Ovary (tissue), 10 donors: ENCODE measurements at places on chromosomes 1 and 21. TPM values are rescaled to one million over a fixed set of nuclear protein-coding genes. Genes with fewer than 3 reads are reported as not detected.

DNA sequence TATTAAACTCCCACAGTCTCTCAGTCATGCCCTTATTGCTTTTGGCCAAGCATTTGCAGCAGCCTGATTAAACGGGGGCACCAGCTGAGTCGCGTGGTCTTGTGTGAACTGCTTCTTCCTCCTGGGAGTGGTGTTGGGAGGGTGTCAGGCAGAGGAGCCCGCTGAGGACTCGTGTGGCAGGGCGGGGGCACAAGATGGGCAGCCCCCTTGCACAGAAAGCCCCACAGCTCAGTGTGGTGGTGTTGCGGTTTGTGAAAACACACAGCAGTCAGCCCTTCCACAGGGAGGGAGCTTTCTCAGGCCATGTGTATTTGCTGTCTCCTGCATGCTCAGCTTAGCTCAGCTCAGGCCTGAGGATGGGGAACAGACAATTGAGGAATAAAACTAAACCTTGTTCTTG, 22.4 kb downstream of the PEX14 start:
- no peak overlapping the region for H3K4me3 ChIP-seq
- no peaks in the 10 kb centered on the region for H3K36me3 ChIP-seq
- no peak overlapping the region for H3K27ac ChIP-seq
- no peaks in the 10 kb centered on the region for H3K27me3 ChIP-seq
- H3K4me1 ChIP-seq: peaks cover 2% of the 10 kb centered on the region

- no peaks in the 10 kb centered on the region for H3K36me3 ChIP-seq
- no peaks in the 10 kb centered on the region for H3K4me1 ChIP-seq
- H3K27ac ChIP-seq: no peak overlapping the region
- no peak overlapping the region for H3K4me3 ChIP-seq
- H3K27me3 ChIP-seq: no peaks in the 10 kb centered on the region
- DNase-seq: no peak
These were observed 16.0 kb upstream of the CHAF1B start for GRCh38 chr21:36369064-36369685.

DNA sequence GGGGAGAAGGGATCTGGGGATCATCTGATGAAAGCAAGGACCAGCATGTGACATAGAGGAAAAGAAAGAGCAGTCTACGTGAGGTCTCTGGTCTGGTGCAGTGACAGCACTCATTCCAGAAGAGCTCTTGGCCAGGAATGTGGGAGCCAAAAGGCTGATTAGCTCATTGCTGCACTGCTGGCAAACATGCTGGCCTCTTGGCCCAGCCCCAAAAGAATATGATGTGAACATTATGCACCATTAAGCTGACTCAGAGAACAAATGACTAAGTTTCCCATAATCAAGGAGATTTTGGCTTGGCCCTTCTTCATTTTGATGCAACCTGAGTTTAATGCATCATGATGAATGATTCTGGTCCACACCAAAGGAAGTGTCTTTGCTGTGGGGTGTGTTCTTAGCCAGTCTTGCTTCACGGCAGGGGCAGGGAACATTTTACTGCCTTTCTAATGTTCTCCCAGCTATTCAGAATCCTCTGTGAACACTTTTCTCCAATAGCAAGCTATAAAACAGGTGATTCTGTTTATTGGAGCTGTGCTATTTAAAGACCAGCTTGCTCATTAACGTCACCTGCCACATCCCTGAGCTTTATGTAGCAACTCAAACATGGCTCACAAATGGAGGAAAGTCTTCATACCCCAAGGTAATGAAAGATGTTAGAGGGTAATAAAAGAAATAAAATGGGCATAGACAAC, 55.1 kb downstream of the PCBP3 start:
- H3K27ac ChIP-seq: no peak overlapping the region
- no peaks in the 10 kb centered on the region for H3K36me3 ChIP-seq
- no peak for DNase-seq
- no peaks in the 10 kb centered on the region for H3K27me3 ChIP-seq
- H3K4me1 ChIP-seq: no peaks in the 10 kb centered on the region

DNA sequence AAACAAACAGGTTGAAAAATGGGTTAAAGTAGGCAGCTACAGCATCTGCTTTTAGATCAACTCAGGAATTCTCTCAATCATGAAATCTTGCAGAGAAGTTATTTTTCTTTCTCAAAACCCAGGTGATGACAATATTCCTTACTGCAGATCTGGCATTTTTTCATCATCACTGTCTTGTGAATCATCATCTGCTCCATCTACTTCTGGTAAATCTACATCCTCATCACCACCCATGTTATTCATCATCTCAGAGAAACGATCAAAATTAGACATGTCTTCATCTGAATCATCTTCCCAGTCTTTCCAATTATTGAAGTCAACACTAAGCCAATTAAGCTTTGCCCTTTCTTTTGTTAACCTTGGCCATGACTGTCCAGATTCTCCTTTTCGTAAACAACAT, 21.8 kb downstream of the GBP2 start:
- H3K36me3 ChIP-seq: no peaks in the 10 kb centered on the region
- H3K4me3 ChIP-seq: no peak overlapping the region
- H3K4me1 ChIP-seq: no peaks in the 10 kb centered on the region

- no peak for DNase-seq
- H3K4me3 ChIP-seq: no peak overlapping the region
- H3K27ac ChIP-seq: no peak overlapping the region
- H3K27me3 ChIP-seq: no peaks in the 10 kb centered on the region
- no peaks in the 10 kb centered on the region for H3K36me3 ChIP-seq
These were observed 106.7 kb upstream of the KLHDC7A start for GRCh38 chr1:18373882-18374493.

- no peak overlapping the region for H3K27ac ChIP-seq
- H3K4me3 ChIP-seq: no peak overlapping the region
- no peak for DNase-seq
- no peaks in the 10 kb centered on the region for H3K27me3 ChIP-seq
- no peaks in the 10 kb centered on the region for H3K36me3 ChIP-seq
- no peaks in the 10 kb centered on the region for H3K4me1 ChIP-seq
These were observed 69.2 kb downstream of the KLHDC7A start for GRCh38 chr1:18549906-18550305.

Gene CRNN
- total RNA-seq: not detected

Gene LCE2B
- total RNA-seq: not detected

- H3K4me3 ChIP-seq: no peak overlapping the region
- H3K27ac ChIP-seq: no peak overlapping the region
- no peaks in the 10 kb centered on the region for H3K36me3 ChIP-seq
- H3K27me3 ChIP-seq: no peaks in the 10 kb centered on the region
- no peak for DNase-seq
- H3K4me1 ChIP-seq: no peaks in the 10 kb centered on the region
These were observed 25.0 kb downstream of the MTOR start for GRCh38 chr1:11237356-11237755.

DNA sequence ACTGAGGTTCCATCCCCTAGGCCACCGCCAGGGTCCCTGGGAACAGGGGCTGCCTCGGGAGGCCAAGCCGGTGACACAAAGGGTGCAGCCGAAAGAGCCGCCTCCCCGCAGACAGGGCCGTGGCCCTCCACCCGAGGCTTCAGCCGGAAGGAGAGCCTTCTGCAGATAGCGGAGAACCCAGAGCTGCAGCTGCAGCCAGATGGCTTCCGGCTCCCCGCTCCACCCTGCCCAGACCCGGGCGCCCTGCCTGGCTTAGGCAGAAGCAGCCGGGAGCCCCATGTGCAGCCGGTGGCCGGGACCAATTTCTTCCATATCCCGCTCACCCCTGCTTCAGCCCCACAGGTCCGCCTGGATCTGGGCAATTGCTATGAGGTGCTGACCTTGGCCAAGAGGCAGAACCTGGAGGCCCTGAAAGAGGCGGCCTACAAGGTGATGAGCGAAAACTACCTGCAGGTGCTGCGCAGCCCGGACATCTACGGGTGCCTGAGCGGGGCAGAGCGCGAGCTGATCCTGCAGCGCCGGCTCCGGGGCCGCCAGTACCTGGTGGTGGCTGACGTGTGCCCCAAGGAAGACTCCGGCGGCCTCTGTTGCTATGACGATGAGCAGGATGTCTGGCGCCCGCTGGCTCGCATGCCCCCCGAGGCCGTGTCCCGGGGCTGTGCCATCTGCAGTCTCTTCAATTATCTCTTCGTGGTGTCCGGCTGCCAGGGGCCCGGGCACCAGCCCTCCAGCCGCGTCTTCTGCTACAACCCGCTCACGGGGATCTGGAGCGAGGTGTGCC, 1.4 kb downstream of the KLHDC7A start:
- no peaks in the 10 kb centered on the region for H3K36me3 ChIP-seq
- no peak overlapping the region for H3K4me3 ChIP-seq
- no peak for DNase-seq
- no peaks in the 10 kb centered on the region for H3K4me1 ChIP-seq
- H3K27ac ChIP-seq: no peak overlapping the region
- no peaks in the 10 kb centered on the region for H3K27me3 ChIP-seq

DNA sequence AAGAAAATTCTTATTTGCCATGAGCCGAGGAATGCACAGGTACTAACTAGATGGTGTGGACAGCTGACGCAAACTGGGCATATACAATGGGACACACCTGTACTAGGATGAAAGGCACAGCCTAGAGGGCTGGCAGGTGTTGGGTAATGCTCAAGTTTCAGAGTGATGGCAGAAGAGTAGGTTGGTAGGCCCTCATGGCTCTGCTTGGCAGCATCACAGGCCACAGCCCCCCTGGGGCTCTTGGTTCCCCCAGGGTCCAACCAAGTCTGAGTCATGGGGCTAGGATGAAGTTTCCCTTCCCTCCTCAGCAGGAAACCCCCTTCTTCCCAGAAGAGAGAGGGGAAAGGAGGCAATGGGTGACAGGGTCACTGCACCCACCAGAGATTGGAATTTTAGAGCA, 35.2 kb downstream of the SPEN start:
- H3K4me1 ChIP-seq: peaks cover 5% of the 10 kb centered on the region
- no peak overlapping the region for H3K27ac ChIP-seq
- H3K36me3 ChIP-seq: no peaks in the 10 kb centered on the region
- no peaks in the 10 kb centered on the region for H3K27me3 ChIP-seq
- DNase-seq: no peak
